ENCODE measurements at places on chromosomes 16 and 17. TPM values are rescaled to one million over a fixed set of nuclear protein-coding genes. Genes with fewer than 3 reads are reported as not detected.

Gene KRT40
- not detected for total RNA-seq

Gene CCL8
- 0.38 TPM for total RNA-seq

Gene FOXN1
- not detected for total RNA-seq

Gene TBX4
- not detected for total RNA-seq

Gene SKAP1
- 0.65 TPM for total RNA-seq

Gene FZD2
- 0.38 TPM for total RNA-seq

Gene CD300A
- total RNA-seq: not detected

Gene ATP1B2
- not detected for total RNA-seq

Gene SPAG5
- total RNA-seq: 20.9 TPM

Gene SPAG9
- total RNA-seq: 83.3 TPM

Gene RCVRN
- not detected for total RNA-seq

Gene CBFA2T3
- total RNA-seq: 0.19 TPM

Gene TEKT3
- not detected for total RNA-seq

Gene PRR15L
- not detected for total RNA-seq

Gene MAPT
- total RNA-seq: under 0.01 TPM

Gene FOXJ1
- total RNA-seq: not detected

Gene TBX21
- total RNA-seq: not detected

Gene HS3ST6
- total RNA-seq: not detected

Gene FSCN2
- 1.3 TPM for total RNA-seq

Gene CLEC19A
- total RNA-seq: not detected

Gene IRX5
- 3.9 TPM for total RNA-seq

Gene PYCARD
- total RNA-seq: 33.2 TPM

Gene ZPBP2
- total RNA-seq: not detected

Gene TLE7
- total RNA-seq: not detected

Gene RRAD
- total RNA-seq: under 0.01 TPM

Gene DNAI2
- total RNA-seq: not detected

Gene NXPH3
- 1.6 TPM for total RNA-seq

Gene MYO1C
- total RNA-seq: 196 TPM

Gene HCRT
- total RNA-seq: not detected

Gene NECAB2
- total RNA-seq: not detected

Gene ZNF207
- total RNA-seq: 225 TPM

Gene SAMD14
- total RNA-seq: 5.3 TPM

Measured in vein endothelial cell (primary cell).